ENCODE measurements at places on chromosomes 16 and 17. TPM values are rescaled to one million over a fixed set of nuclear protein-coding genes. Genes with fewer than 3 reads are reported as not detected.

The MYO15A gene
- total RNA-seq: 1.6 TPM

The TVP23A gene
- total RNA-seq: not detected

The ITGA2B gene
- under 0.01 TPM for total RNA-seq

The CHP2 gene
- total RNA-seq: 0.26 TPM

The NPIPB13 gene
- total RNA-seq: 0.64 TPM

The IQCK gene
- total RNA-seq: 1.3 TPM

The PHB1 gene
- 152 TPM for total RNA-seq

The SLC38A8 gene
- total RNA-seq: not detected

The CFAP20 gene
- total RNA-seq: 30.3 TPM

The CA4 gene
- total RNA-seq: not detected

The KRT32 gene
- not detected for total RNA-seq

The HSF5 gene
- under 0.01 TPM for total RNA-seq

The PRPF8 gene
- total RNA-seq: 57.7 TPM

The DNAAF1 gene
- not detected for total RNA-seq

The MYH1 gene
- not detected for total RNA-seq

The MYL11 gene
- not detected for total RNA-seq

- no peak for DNase-seq
Measured at GRCh38 chr17:7217113-7217987, 2.3 kb downstream of the DLG4 start.

GRCh38 chr16:81818905-81819304 is 39.8 kb downstream of the PLCG2 start:
- DNase-seq: no peak

- no peak for DNase-seq
Measured at GRCh38 chr17:76497699-76497978, 3.6 kb downstream of the RHBDF2 start.

- peak; percentile 39 for DNase-seq
Measured at GRCh38 chr17:62760059-62760944, 47.8 kb downstream of the MARCHF10 start.

- DNase-seq: peak; percentile 33
Measured at GRCh38 chr17:44916781-44917241, 1.5 kb upstream of the GFAP start.

- no peak for DNase-seq
Measured at GRCh38 chr16:56204816-56205215, 13.5 kb downstream of the GNAO1 start.

- DNase-seq: no peak
Measured at GRCh38 chr16:29876594-29877249, 13.7 kb upstream of the CDIPT start.

DNA sequence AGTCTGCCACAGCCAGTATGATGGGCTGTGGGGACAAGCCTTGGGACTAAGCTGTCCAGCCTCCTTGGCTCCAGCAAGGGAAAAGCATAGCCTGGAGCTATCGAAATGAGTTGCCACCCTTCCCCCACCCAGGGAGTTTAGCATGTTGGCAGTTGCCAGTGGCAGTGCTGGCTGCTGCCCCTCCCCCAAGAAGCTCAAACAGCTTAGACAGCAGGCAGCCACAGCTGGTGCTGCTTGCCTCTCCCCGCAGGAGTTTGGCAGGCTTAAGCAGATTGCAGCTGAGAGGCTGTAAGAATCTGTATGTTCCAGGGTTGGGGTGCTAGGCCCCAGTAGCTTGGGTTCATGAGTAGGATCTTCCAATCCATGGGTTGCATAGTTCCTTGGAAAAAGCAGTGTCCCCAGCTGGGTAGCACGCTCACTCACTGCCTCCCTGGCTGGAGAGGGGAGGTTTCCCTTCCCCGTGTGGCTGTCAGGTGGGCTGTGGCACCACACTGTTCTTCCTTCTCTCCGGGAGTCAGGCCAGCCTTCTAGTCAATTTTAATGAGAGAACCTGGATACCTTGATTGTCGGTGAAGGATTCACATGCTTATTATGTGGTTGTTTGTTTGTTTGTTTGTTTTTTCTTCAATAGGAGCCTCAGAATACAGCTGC is 506.1 kb downstream of the CDH11 start:
- DNase-seq: no peak

- no peak for DNase-seq
Measured at GRCh38 chr16:81602792-81603191, 158.2 kb downstream of the CMIP start.

DNA sequence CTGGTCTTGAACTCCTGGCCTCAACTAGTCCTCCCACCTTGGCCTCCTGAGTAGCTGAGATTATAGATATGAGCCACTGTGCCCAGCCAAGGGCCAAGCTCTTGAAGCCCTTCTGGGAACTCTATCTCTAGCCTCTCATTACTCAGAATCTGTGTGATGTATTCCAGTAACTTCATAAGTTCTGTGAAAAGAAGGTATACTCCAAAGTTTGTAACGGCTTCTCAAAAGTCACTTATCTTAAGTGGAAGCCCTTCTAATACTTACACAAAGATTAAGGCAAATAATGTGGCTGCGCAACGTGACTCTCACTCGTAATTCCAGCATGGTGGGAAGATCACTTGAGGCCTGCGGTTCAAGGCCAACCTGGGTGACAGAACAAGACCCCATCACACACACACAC is 19.1 kb upstream of the ATP6V0C start:
- no peak for DNase-seq

DNA sequence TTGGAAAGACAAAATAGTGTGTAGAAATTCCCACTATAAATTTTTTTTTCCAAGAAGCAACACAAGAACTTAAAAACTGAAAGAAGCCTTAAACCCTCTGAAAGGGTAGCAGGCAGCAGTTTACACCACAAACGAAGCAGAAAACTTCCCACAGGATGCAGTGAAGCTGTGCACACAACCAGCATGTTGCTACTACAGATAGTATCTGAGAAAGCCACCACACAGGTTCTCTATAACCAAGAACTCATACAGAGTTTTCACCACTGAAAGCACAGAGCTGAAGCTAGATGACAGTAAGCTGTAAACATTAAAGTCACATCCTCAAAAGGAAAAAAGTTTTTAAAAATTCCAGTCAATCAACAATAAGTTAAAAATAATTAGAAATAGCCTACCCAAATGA is 333.6 kb upstream of the MON1B start:
- no peak for DNase-seq

GRCh38 chr17:4704991-4705390 is 1.1 kb upstream of the PELP1 start:
- no peak for DNase-seq

DNA sequence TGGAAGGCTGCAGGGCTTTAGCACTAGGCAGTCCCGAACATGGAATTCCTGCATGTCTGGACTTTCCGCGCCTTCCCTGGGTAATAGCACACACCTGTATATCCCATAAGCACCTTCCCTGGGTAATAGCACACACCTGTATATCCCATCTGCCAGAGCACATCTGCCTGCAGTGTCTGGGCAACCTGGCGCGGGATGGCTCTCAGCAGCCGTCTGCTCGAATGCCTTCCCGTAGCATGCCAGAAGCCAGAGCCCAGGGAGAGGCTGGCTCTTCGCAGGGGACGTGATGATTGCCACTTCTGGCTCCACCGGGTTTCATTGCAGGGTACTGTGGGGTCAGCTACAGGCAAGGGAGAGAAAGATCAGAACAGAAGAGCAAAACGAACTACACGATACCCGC is 21.3 kb downstream of the MBTPS1 start:
- DNase-seq: no peak

- DNase-seq: no peak
Measured at GRCh38 chr17:76625496-76625895, 18.1 kb downstream of the ST6GALNAC1 start.

DNA sequence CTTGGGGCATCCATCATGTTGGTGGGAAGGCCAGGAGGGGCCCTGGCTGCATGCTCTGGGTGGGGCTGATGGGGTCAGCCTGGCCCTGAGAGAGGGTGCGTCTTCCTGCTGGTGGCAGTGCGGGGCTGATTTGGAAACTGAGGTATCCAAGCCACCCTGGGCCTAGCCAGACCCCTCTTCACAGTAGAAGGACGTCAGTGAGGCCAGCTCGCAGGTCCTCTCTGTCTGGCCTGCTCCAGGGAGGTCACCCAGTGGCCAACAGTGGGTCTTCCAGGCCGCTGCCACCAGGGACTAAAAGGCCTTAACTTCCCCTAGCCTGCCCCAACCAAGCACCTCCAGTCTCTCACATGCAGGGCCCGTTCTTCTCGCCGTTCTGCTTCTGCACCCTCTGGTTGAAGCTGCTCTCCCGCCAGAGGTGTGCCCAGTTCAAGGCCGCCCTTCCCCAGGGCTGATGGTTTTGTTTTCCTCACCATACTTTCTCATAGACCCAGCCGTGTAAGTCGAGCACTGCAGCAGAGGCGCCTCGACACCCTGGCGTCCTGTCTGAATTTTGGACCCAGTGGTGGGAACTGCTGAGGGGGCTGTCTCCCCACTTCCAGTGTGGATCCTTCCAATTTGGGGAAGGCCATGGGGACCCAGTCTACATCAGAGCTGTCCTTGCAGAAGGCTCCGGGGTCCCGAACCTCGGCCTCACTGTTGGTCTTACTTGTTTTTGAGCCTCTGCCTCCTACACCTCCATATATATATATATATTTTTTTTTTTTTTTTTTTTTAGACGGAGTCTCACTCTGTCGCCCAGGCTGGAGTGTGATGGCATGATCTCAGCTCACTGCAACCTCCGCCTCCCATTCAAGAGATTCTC is 42.9 kb upstream of the CDC42EP4 start:
- no peak for DNase-seq

DNA sequence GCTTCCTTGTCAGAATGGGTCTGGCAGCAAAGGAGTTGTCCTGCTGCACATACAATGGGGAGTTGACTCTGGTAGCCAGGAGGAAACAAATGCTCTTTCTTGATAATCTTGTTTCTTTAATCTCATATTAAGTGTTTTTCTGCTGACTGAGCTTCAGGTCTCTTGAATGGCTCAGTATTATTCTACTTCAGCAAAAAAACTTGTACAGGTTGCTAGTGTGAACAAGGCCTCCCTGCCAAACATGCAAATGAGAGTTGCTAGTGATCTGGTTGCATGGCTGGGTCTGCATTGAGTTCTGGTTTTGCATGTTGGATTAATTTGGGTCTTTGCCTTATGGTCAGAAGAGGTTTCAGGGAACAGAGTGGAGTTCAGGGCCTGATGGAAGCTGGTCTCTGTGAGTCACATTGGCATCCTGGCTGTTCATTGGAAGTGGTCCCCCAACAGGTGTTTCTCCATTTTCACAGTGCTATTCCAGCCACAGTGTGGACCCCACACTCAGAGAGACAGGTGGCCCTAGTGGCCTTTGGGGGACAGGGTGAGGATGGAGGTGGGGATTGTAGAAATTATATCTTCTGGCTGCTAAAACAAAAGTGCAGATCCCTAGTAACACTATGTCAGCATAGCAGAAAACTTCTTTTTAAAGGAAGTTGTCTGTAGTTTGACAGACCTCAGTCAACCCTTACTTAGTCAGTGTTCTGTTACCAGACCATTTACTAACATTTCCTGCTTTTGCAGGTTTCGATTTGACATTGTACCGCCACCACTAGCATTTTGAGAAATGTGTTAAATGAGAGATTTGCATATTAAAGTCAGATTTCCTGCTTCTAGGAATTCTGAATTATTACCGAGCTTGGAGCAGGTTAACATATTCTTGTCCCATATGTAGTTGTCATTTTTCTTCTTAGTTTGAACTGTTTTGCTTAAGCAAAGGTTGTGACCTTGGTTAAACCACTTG is 47.1 kb downstream of the EPN2 start:
- no peak for DNase-seq

DNA sequence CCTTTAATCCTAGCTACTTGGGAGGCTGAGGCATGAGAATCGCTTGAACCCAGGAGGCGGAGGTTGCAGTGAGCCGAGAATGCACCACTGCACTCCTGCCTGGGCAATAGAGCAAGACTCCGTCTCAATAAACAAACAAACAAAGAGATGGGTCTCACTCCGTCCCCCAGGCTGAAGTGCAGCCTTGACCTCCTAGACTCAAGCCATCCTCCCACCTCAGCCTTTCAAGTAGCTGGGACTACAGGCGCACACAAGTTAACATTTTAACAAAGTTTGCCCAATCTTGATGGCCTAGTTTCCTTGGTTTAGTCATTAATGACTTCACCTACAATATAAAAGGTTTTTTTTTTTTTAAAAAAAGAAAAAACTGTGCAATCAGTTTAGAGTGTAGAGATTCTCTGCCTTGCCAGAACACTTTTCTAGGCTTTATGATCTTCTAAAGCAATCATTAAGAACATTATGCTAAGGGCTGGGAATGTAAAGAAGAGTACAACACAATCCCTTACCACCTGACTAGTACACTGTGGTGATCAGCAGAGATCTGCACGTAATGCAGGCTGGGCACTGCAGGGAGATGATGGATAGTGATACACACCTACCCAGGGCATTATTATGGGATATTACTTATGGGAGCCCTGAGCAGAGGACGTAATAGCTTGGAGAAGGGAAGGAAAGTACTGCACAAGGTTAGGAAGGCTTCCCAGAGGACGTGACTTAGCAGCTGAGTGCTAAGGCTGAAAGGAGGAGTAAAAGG is 6.9 kb downstream of the GOT2 start:
- no peak for DNase-seq

- no peak for DNase-seq
Measured at GRCh38 chr16:56424791-56425438, 430 bp downstream of the AMFR start.

GRCh38 chr17:50059759-50060273 is 3.9 kb downstream of the ITGA3 start:
- DNase-seq: no peak

DNA sequence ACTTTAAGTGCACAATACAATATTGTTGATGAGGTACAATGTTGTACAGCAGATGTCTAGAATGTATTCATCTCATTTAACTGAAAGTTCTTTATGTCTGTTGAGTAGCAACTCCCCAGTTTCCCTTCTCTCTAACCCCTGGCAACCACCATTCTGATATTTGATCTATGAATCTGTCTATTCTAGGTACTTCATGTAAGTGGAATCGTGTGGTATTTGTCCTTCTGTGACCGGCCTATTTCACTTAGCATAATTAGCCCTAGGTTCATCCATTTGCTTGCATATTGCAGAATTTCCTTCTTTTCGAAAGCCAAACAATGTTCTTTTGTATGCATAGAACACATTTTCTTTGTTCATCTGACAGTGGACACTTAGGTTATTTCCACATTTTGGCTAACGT is 10.8 kb downstream of the RGS9 start:
- no peak for DNase-seq

DNA sequence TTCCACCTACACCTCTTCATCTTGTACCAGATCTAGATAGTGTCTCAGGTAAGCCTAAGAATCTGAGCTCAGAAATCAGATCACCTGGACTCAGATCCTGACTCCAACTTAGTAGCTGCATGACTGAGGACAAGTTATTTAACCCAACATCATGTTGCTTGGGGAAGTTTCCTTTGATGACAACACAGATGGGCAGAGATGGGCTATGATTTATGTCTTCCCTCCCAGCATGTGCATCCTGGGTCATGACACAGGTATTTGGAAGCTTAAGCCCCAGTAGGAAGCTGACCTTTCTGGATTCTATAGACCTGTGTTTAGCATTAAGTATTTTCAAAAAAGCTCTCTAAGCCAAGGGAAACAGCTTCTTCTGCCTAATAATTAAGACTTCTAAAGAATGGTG is 12.4 kb upstream of the HEATR6 start:
- no peak for DNase-seq

- DNase-seq: no peak
Measured at GRCh38 chr17:58352596-58353388, 791 bp upstream of the SUPT4H1 start.

GRCh38 chr17:31902693-31903092 is 1.2 kb upstream of the UTP6 start:
- DNase-seq: no peak

GRCh38 chr16:58105631-58106030 is 23.6 kb downstream of the CFAP20 start:
- no peak for DNase-seq

- DNase-seq: peak; percentile 54
Measured at GRCh38 chr17:81868674-81869220, 2.4 kb downstream of the ARHGDIA start.

- no peak for DNase-seq
Measured at GRCh38 chr16:70752426-70752825, 48.5 kb downstream of the VAC14 start.
